T-cell (primary cell): ENCODE measurements at places on chromosomes 2 and 18. TPM values are rescaled to one million over a fixed set of nuclear protein-coding genes. Genes with fewer than 3 reads are reported as not detected.

The KCNG3 gene
- 0.15 TPM for total RNA-seq

The REEP1 gene
- 0.13 TPM for total RNA-seq

DNA sequence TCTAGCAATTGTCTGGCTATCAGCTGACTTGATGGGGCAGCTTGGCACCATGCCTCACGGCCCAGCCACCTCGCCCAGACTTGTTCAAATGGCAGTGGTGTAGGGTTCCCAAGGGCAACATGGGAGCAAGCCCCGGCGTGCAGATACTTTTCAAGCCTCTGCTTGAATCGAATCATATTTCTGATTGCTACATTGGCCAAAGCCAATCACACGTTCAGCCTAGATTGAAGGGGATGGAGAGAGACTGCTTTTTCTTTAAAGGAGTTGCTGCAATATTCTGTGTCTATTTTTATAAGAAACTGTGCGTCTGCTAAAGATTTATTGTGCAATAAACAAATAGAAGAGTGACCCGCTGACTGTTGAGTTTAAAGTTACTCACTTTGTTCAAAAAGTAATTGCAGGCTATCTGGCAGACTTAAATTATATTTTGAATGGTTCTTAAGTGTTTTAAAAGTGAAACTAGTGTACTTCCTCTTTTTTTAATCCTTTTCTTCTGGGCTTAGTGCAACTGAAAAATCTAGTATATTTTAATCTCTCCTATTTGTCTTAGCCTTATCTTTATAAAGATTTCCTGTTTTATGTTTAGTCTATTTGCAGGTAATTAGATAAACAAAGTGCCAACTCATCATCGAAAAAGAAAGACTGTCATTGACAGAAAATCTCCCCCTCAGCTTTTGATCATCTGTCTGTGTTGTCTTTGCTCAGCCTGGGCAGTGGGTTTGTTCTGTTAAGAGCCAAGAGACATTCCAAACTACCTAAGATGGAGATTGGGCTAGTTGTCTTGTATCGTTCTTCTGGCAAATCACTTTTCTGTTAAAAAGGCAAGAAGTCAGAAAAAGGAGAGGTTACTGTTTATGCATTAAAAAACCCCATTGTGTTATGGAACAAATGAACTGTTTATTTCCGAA is 156.1 kb downstream of the TPGS2 start:
- H3K27me3 ChIP-seq = no peaks in the 10 kb centered on the region
- H3K4me1 ChIP-seq = no peaks in the 10 kb centered on the region
- H3K27ac ChIP-seq = no peak overlapping the region
- no peak for DNase-seq
- H3K36me3 ChIP-seq = no peaks in the 10 kb centered on the region
- H3K4me3 ChIP-seq = no peak overlapping the region

- no peaks in the 10 kb centered on the region for H3K27me3 ChIP-seq
- H3K27ac ChIP-seq = no peak overlapping the region
- no peak for DNase-seq
- H3K36me3 ChIP-seq = no peaks in the 10 kb centered on the region
- no peak overlapping the region for H3K4me3 ChIP-seq
Measured at GRCh38 chr2:222982010-222982908, 69.7 kb upstream of the KCNE4 start.

DNA sequence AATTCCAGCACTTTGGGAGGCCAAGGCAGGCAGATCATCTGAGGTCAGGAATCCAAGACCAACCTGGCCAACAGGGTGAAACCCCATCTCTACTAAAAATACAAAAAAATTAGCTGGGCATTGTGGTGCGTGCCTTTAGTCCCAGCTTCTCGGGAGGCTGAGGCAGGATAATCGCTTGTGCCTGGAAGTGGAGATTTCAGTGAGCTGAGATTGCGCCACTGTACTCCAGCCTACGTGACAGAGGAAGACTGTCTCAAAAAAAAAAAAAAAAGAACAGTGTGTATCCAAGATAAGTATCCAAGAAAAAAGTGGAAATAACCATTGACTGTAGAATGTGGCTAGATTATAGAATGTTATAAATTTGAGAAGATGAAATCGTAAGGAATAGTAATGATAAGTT is 142.1 kb downstream of the FAM124B start:
- no peaks in the 10 kb centered on the region for H3K27me3 ChIP-seq
- H3K4me1 ChIP-seq = no peaks in the 10 kb centered on the region
- no peak overlapping the region for H3K27ac ChIP-seq
- no peak for DNase-seq
- no peaks in the 10 kb centered on the region for H3K36me3 ChIP-seq

DNA sequence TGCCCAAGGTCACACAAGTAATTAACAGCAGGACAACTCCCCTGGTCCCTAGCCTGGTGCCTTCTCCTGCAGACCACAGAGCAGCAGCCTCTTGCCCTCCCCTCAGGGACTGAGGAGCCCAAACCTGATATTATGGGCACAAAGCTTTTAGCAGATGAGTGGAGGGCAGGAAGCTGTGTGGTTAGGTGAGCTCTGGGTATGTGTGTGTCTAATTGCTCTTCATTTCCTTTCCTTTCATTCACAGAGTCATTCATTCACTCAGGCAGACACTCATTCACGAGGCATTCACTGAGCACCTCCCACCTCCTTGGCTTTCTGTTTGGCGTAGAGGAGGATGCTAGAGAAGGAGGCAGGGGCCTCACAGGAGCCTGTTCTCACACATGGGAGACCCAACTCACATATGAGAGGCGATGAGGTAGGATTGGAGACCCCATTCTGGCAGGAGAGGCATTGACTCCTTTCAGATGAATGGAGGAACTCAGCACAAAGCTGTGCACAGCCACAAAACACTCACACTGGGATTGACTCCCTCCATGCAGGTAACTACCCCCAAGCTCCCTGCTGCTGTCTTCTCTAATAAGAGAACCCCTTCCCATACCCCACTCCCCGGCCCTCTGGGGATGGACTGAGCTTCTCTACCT is 306.8 kb upstream of the SKOR2 start:
- no peaks in the 10 kb centered on the region for H3K4me1 ChIP-seq
- DNase-seq = no peak
- no peaks in the 10 kb centered on the region for H3K36me3 ChIP-seq
- H3K27ac ChIP-seq = no peak overlapping the region
- H3K27me3 ChIP-seq = no peaks in the 10 kb centered on the region

DNA sequence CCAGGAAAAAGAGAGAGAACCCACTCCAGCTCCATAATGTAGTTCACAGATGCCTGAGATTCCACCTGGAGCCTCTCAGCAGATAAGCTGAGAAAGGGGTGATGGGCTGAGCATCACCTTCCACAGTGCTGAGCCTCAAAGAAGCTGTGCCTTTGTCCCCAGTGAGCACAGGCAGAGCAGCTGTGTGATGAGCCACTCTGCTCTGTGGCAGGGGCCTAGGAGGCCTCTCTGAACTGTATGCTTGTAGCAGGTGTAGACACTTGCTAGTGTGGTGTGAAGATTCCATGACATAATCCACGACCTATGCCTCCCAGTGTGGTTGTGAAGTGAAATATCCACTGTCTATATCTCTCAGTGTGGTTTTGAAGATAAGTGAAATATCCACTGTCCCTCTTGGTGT is 70.4 kb upstream of the MGAT4A start:
- H3K4me1 ChIP-seq = peaks cover 2% of the 10 kb centered on the region
- no peak overlapping the region for H3K4me3 ChIP-seq
- H3K27me3 ChIP-seq = peaks cover 4% of the 10 kb centered on the region
- H3K27ac ChIP-seq = no peak overlapping the region

GRCh38 chr2:186570604-186571003 is 19.3 kb upstream of the ITGAV start:
- H3K27ac ChIP-seq = no peak overlapping the region
